Effector memory CD4-positive, alpha-beta T cell (primary cell): ENCODE measurements at places on chromosomes 3 and 15.

DNA sequence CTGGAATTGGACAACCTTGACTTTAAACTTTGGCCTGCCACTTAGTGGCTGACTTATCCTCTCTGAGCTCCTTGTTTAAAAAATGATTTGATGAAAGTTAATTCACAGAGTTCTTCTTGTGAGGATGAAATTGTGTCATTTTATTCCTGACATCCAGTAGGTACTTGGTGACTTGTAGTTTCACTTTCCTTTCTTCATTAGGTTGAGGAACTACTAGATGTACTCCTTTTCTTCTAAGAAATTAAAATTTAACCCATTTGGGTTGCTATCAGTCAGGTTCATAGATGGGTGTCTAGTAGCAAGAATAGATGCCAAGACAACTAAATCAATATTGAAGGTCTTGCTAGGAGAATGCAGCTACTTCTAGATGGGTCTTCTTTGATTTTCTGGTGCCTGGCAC is 5.2 kb downstream of the NR1D2 start:
- no peak for DNase-seq

DNA sequence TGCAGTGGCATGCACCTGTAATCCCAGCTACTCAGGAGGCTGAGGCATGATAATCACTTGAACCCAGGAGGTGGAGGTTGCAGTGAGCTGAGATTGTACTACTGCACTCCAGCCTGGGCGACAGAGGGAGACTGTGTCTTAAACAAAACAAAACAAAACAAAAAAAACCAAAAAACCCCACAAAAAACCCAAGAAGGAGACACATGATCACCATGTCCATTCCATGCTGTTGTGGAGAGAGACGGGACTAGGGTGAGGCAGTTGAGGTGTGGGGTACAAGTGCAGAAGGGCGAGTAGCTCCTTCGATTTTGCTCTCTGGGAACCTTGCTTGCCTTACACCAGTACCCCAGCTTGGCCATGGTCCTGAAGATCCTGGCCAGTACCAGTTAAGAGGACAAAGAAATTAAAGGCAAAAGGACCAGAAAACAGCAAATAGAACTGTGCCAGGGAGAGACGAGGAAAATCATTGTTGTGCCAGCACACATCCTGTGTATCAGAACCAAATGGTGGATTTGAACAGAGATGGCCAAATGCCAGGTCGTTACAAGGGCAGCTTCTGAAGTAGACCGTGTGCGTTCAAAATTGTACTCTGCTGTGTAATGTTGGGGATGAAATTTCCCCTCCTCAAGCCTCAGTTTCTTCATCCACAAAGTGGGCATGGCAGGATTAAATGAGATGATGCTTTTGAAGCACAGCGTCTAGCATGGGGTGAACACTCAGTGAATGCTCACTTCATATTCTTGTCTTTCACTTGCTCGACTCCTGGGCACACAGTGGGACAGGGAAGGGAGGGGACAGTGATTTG is 42.9 kb upstream of the CTSH start:
- DNase-seq, result no peak

GRCh38 chr15:62874064-62874463 is 168.5 kb upstream of the TPM1 start:
- DNase-seq, result no peak

GRCh38 chr3:3553236-3553635 is 246.0 kb upstream of the LRRN1 start:
- DNase-seq, result no peak

- no peak for DNase-seq
Measured at GRCh38 chr3:49428752-49429080, 408 bp downstream of the NICN1 start.

DNA sequence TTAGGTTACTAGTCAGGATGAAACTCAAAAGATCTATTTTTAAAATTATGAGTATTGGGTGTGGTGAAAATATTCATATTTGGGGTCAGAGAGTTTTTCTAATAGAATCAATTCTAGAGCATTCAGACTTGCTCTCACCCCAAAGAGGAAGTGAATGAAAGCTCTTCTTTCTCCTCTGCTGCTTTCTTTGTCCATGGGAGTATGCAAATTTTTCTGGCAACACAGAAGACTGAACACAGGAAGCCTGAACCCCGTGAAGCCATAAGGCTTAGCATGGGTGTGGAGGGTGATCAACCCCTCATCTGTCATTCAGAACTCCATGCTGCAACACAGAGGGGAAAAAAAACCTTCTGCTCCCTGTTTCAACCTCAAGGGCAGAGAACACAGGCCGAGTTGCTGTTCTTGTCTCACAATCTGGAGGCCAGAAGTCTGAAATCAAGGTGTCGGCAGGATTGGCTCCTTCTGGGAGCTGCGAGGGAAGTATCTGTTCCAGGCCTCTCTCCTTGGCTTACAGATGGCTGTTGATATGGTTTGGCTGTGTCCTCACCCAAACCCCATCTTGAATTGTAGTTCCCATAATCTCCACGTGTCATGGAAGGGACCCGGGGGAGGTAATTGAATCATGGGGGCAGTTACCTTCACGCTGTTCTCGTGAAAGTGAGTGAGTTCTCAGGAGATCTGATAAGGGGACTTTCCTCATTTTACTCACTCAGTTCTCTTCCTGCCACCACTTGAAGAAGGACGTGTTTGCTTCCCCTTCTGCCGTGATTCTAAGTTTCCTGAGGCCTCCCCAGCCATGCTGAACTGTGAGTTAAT is 33.7 kb upstream of the CD47 start:
- peak; percentile 48 for DNase-seq

GRCh38 chr15:87120555-87120954 is 1040.9 kb downstream of the AGBL1 start:
- DNase-seq, result no peak

DNA sequence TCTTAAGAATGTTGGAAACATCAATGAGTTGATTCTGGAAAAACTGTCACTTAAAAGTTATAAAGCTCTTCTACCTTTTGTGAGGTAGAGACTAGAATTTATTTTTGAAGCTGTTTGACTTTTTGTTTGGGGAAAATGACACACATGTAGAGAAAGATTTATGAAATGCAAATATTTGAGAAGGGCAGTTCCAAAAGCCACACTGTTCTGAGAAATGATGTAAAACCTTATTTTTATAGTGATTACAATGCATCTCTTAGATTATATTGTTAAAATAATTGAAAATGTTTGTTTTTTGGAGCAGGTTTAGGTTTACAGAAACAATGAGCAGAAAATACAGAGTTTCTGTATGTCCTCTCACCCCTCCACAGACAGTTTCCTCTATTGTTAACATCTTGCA is 116.1 kb upstream of the CMC1 start:
- no peak for DNase-seq
